ENCODE measurements at places on chromosomes 7 and 10. TPM values are rescaled to one million over a fixed set of nuclear protein-coding genes. Genes with fewer than 3 reads are reported as not detected.

- no peak for DNase-seq
These were observed 4.0 kb upstream of the SLC29A4 start for GRCh38 chr7:5278766-5279165.

The ACTL6B gene
- not detected for total RNA-seq

The NUTM2A gene
- total RNA-seq, result 3.3 TPM

DNA sequence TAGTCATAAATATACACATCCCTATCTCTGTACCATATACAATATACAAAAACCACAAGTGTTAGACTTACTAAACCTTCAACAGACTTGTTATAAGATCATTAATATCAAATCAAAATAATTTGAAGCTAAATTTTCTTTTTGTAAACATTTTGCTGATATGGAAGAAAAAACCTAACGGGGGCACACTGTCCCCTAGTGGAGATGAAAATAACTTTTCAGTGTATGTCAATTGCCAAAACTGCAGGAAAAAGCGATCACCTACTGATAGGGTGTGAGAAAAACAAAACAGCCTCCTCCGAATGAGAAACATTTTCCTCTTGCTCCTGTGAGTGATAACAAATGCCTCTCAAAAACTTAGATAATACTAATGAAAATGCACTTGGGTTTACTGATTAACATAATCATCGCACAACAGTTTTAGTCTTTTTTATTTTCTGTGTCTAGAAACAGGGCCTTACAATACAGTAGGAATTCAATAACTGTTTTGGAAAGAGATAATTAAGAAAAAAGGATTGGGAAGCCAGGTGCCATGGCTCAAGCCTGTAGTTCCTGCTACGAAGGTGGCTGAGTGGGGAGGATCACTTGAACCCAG is 322.7 kb downstream of the CRPPA start:
- DNase-seq, result no peak

DNA sequence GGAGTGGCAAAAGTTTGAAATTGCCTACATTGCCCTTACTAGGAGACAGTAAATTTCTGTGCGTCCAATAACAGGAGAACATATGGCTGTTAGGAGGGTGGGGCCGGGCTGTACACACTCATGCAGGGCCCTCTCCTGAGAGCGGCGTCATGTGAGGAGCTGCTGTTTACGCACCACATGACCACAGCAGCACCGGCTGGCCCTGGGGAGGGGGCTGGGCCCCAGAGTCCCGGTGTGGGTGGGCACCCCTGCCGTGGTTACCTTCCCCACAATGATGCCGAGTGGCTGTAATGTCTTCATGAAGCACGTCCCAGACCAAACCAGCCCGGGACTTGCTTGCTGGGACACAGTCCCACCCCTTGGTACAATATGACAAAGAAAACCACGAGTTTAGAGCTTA is 308.7 kb downstream of the DNAJB6 start:
- DNase-seq, result no peak

The SPDYE18 gene
- total RNA-seq, result 0.48 TPM

- no peak for DNase-seq
These were observed 56.7 kb downstream of the ANKRD7 start for GRCh38 chr7:118281196-118281595.

DNA sequence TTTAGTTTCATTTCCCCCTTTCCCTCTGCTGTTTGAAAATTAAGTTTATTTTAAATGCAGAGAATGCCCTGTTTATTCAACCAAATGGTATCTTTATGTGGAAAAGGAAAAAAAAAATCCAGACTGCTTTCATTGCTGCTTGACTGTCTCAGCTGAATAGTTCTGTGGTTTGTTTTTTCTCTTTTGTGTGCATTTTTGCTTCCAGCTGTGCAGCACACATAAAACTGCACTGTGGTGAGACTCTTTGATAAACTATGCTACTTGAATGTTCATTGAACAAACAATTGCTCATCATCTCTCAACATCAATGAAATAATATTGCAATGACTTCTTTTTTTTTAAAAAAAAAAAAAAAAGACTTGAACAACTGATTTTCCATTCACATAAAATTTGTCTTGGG is 78.6 kb upstream of the GLI3 start:
- DNase-seq, result no peak

- DNase-seq, result no peak
These were observed 12.5 kb downstream of the CYP17A1 start for GRCh38 chr10:102824664-102825063.

GRCh38 chr7:19470031-19470430 is 238.8 kb downstream of the POLR1F start:
- DNase-seq, result no peak

GRCh38 chr7:140778975-140779374 is 82.5 kb downstream of the NDUFB2 start:
- no peak for DNase-seq

The MYH16 gene
- not detected for total RNA-seq

The HKDC1 gene
- not detected for total RNA-seq

The TBC1D12 gene
- 15.8 TPM for total RNA-seq

DNA sequence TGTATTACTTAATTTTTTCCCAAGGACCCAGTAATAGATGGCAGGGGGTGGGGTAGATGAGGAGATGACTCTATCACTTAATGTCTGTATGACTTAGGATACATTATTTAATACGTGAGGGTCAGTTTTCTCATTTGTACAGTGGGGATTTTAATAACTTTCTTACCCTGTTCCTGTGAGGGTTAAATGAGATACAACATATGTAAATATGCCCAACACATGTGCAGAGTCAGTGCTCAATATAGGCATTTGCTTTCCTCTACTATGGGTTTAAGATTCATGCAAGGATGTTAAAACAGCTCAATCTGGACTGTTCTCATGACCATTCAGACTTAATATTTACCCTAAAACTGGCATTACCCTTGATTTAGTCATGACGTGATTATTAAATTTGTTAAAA is 31.2 kb downstream of the ST7 start:
- DNase-seq, result no peak

The TRIM50 gene
- not detected for total RNA-seq

The NFE2L3 gene
- total RNA-seq, result 12.1 TPM

Measured in omental fat pad (tissue), 4 donors.